ENCODE measurements at places on chromosomes 11 and 22. TPM values are rescaled to one million over a fixed set of nuclear protein-coding genes. Genes with fewer than 3 reads are reported as not detected.

SAA1 gene
- 18.9 TPM for total RNA-seq

CCND1 gene
- 109 TPM for total RNA-seq

OR4D6 gene
- total RNA-seq: not detected

RAG1 gene
- 0.28 TPM for total RNA-seq

GGTLC2 gene
- total RNA-seq: not detected

STK33 gene
- not detected for total RNA-seq

BTBD18 gene
- not detected for total RNA-seq

HDHD5 gene
- 32.6 TPM for total RNA-seq

TEAD1 gene
- 57.3 TPM for total RNA-seq

ARHGAP20 gene
- total RNA-seq: 3.5 TPM

OR5P2 gene
- not detected for total RNA-seq

CARS1 gene
- total RNA-seq: 38.4 TPM

Measured in thoracic aorta (tissue), 2 donors.